ENCODE measurements at places on chromosomes 3 and 15. TPM values are rescaled to one million over a fixed set of nuclear protein-coding genes. Genes with fewer than 3 reads are reported as not detected.

GRCh38 chr3:124903896-124904834 lies 17.0 kb upstream of the ITGB5 start:
- no peaks in the 10 kb centered on the region for H3K36me3 ChIP-seq
- H3K27me3 ChIP-seq, result peaks cover 18% of the 10 kb centered on the region
- no peak for DNase-seq
- no peak overlapping the region for H3K27ac ChIP-seq

- no peaks in the 10 kb centered on the region for H3K36me3 ChIP-seq
- DNase-seq, result no peak
- H3K4me1 ChIP-seq, result no peaks in the 10 kb centered on the region
- no peak overlapping the region for H3K27ac ChIP-seq
- no peak overlapping the region for H3K4me3 ChIP-seq
These were observed 219.7 kb upstream of the LINGO1 start for GRCh38 chr15:77852241-77853007.

DNA sequence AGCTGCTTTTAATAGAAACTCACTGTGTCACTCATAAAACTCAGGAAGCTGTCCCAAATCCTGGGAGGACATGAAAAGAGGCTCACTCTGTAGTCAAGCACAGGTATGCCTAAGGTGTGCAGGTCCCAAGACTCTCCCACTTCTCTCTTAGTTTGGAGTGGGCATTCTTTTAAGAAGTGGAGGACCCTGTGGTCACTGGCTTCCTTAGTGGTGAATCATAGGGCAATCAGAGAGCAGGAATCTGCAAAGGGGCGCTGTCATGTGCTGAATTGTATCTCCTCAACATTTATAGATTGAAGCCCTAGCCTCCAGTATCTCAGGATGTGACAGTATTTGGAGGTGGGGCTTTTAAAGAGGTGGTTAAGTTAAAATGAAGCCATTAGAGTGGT lies 47.2 kb upstream of the ZBTB38 start:
- no peaks in the 10 kb centered on the region for H3K27me3 ChIP-seq
- no peak overlapping the region for H3K27ac ChIP-seq
- DNase-seq, result no peak
- no peak overlapping the region for H3K4me3 ChIP-seq

DNA sequence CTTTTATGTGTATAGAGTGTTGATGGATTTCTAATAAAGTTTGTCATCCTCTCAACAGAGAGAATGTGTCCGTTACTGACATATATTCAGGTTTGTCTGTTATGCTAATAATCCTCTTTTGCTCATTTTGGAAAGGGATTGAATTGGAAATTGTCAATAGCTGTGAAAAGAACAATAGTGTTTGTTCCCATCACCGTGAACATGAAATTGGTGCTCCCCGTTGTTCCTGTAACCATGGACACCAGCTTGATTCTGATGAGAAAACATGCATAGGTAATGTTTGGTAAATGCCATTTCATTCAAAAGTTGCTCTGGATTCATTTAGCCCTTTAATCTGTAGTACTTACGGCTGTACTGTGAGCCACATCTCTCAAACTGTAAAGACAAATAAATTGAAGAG lies 707.0 kb upstream of the GOLIM4 start:
- no peaks in the 10 kb centered on the region for H3K27me3 ChIP-seq
- no peaks in the 10 kb centered on the region for H3K4me1 ChIP-seq
- no peak overlapping the region for H3K4me3 ChIP-seq
- no peaks in the 10 kb centered on the region for H3K36me3 ChIP-seq
- DNase-seq, result no peak
- H3K27ac ChIP-seq, result no peak overlapping the region

DNA sequence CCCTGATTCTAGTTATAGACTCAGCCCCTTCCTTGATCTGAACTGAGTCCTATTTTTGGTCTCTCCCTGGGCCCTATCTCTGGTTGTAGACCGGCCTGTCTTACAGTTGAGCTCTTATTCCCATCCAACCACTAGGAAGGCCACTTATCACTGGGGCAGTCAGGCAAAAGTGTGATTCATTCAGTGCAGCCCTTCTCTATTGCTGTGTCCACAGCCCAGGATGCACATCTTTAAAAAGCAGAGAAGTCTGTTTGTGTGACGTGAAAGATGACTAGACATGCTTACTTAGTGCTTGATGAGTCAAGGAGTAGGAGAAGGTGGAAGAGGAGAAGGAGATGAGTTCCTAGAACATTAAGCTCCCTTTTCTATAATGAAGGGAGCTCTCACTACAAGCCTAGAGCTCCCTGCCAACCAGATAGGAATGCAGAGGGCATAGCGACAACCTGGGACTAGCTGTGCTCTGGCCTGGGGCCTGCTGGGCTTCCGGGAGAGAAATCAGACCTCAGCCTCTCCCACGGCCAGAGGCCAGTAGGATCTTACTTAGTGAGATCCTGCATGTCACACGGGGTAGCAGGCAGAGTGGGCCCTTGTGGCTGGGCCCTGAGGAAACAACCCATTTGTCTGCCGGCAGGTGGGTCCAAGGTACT lies 25.7 kb downstream of the INSYN1 start:
- DNase-seq, result no peak
- H3K27me3 ChIP-seq, result peaks cover 14% of the 10 kb centered on the region
- no peak overlapping the region for H3K4me3 ChIP-seq
- no peaks in the 10 kb centered on the region for H3K4me1 ChIP-seq

DNA sequence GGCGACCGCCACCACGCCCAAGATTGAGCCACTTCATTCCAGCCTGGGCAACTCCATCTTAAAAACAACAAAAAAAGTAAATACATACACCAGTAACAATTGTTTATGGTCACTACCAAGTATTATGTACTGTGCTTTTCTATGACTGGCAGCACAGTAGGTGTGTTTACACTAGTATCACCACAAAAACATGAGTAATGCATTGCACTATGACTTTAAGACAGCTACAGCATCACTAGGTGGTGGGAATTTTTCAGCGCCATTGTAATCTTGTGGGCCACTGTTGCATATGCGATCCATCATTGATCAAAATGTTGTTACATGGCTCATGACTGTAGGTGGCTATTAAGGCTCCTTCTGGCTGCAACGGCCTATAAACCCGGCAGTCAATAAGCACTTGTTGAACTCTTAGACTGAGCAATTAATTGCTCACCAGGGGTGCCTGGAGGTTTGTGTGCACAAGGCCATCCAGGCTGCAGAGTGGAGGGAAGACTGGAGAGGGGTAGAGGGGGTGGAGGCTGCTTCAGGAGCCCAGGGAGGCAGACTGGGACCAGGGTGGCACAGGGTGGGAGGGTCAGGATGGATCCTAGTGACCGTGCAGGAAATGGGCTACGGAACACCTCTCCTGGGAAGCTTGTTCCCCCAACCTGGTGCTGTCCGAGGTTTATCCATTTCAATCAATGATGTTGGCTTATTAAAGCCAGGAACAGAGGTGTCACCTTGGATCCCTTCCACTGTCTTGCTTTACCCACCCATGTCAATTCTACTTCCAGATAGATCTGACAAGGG lies 17.9 kb upstream of the COPG1 start:
- no peaks in the 10 kb centered on the region for H3K27me3 ChIP-seq
- peaks cover 66% of the 10 kb centered on the region for H3K4me1 ChIP-seq
- H3K27ac ChIP-seq, result peak overlapping the region; percentile 87
- peaks cover 1% of the 10 kb centered on the region for H3K36me3 ChIP-seq
- peak overlapping the region; percentile 41 for H3K4me3 ChIP-seq

DNA sequence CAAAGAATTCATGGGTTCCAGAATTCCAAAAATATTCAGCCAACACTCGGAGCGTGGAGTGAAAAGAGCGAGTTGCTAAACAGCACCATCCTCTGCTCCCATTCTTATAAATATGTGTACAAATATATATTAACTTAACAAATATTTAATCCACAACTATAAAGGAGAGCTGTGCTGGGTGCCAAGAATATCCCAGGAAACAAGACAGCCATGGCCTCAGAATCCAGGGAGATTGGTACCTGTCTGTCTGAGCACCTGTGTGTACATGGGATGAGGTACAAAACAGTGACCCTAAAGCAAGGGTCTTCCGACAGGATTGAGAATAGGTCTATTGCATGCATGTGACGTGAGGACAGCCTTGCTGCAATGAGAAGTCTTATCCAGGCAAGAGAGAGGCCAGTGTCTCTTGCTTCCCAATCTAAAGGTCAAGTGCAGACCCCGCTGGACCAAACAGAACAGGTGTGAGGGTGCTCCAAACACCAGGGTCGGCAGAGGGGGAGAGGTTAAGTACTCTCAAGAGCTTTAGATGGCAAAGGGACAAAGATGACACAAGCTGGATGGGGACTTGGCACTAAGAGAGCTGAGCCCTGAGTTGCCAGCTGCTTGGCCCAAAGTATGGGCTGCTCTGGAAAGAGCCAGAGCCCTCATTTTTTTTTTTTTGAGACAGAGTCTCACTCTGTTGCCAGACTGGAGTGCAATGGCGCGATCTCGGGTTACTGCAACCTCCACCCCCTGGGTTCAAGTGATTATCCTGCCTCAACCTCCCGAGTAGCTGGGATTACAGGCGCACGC lies 36.2 kb downstream of the HOMER2 start:
- H3K27me3 ChIP-seq, result peaks cover 4% of the 10 kb centered on the region
- DNase-seq, result no peak
- no peaks in the 10 kb centered on the region for H3K36me3 ChIP-seq
- H3K4me1 ChIP-seq, result no peaks in the 10 kb centered on the region
- H3K27ac ChIP-seq, result no peak overlapping the region

GRCh38 chr3:138397983-138398382 lies 36.4 kb upstream of the ESYT3 start:
- peaks cover 3% of the 10 kb centered on the region for H3K27me3 ChIP-seq
- no peak for DNase-seq
- H3K4me3 ChIP-seq, result no peak overlapping the region

- DNase-seq, result no peak
- H3K27ac ChIP-seq, result no peak overlapping the region
- peaks cover 3% of the 10 kb centered on the region for H3K4me1 ChIP-seq
- H3K27me3 ChIP-seq, result peaks cover 1% of the 10 kb centered on the region
These were observed 19.9 kb downstream of the C2CD4B start for GRCh38 chr15:62145015-62145735.

DNA sequence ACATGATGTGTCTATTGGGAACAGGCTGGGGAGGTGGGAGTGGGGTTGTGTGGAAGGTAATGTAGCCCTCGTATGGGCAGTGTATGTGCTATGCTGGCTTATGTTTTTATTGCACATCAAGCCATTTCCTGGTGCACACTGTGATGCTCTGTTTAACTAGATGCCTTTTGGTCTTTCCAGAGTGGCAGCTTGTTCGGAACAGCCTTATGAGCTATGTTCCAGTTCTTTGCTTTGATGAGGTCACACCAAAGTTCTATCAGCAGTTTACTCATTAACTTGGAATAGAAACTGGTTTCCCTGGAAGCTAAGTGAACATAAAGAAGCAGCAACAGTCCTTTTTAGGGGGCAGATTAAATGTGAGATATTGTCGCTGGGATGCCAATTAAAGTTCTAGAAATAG lies 133.9 kb downstream of the DIPK2A start:
- H3K4me1 ChIP-seq, result peaks cover 2% of the 10 kb centered on the region
- no peak overlapping the region for H3K27ac ChIP-seq
- DNase-seq, result no peak
- no peak overlapping the region for H3K4me3 ChIP-seq
- no peaks in the 10 kb centered on the region for H3K27me3 ChIP-seq

Gene MITF
- total RNA-seq, result 0.52 TPM

Gene CAMK1
- 81.0 TPM for total RNA-seq
